ENCODE measurements at places on chromosomes 7 and 10.

- DNase-seq, result peak; percentile 16
Observed at GRCh38 chr10:88156341-88156740, 292.9 kb downstream of the PTEN start.

- no peak for DNase-seq
Observed at GRCh38 chr10:33363106-33363505, 28.6 kb upstream of the NRP1 start.

DNA sequence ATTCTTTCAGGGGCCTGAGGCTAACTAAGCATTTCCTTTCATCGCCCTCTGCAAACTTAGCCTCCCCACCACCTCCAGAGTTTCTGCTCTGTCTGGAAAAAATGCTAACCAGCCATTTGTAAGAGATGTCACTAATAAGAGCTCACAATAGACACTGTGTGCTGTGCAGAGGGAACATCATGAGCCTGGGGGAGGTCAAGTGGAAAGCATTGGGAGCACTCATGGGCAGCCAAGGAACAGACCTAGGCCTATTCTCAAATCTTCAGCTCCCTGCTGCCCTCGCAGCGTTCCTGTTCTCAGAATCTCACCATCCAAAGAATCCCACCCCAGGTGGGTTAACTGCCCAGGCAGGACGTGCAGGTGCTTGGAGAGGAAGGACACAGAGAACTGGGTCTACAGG is 27.1 kb upstream of the GPAM start:
- DNase-seq, result no peak

DNA sequence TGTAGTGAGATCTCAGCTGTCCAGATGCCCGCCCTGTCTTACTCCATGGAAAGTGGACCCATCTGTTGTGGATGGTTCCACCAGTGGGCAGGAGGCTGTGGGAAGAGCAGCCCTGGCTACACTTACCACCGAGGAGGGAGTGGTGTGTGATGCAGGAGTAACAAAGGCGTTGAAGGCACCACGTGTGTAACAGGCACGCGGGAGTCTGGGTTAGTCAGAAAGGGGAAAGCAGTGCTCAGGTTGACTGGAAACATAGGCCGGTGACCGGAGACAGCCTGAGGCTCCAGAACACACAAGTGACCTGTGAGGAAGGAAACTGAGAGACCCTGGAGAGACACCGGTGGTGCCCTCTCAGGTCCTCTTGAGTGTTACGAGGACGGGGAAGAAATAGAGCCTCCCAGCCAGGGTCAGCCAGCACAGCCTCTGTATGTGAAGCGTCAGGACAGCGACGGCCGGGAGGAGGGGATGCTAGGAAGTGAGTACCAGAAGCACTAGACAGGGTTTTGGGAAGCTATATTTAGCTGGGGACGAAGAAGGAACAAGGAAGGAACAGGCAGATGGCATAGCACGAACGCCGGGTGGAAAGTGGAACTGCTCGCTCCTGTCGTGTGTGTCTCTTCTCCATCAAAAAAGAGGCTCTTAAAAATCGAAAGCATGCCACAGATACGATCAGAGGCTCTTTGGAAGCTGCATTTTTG is 51.7 kb downstream of the DAGLB start:
- DNase-seq, result no peak

DNA sequence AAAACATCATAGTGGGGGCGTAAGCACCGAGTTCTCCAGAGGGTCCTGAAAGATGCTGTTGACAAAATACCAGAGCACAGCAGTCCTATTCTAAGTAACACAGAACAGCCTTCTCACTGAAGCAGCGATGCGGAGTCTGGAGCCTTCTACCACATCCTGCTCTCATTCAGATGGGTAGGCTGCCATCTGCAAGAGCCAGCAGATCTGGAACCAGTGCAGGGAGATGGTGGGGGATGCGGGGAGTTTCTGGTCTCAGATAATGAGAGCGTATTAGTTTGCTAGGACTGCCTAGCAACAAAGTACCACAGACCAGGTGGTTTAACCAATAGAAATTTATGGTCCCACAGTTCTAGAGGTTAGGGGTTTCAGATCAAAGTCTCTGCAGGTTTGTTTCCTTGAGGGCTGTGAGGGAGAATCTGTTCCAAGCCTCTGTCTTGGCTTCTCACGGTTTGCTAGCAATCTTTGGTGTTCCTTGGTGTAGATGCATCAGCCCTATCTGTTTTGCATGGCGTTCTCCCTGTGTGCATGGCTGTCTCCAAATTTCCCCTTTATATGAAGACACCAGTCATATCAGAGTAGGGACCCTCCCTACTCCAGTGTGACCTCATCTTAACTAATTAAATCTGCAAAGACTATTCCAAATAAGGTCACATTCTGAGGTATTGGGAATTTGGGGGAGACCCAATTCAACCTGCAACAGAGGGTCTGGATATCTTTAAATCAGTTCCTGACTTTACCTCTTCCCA is 52.0 kb upstream of the STEAP1B start:
- no peak for DNase-seq

- DNase-seq, result no peak
Observed at GRCh38 chr7:621572-622285, 102.1 kb upstream of the PDGFA start.

- no peak for DNase-seq
Observed at GRCh38 chr10:85408388-85408787, 958.2 kb downstream of the GRID1 start.

DNA sequence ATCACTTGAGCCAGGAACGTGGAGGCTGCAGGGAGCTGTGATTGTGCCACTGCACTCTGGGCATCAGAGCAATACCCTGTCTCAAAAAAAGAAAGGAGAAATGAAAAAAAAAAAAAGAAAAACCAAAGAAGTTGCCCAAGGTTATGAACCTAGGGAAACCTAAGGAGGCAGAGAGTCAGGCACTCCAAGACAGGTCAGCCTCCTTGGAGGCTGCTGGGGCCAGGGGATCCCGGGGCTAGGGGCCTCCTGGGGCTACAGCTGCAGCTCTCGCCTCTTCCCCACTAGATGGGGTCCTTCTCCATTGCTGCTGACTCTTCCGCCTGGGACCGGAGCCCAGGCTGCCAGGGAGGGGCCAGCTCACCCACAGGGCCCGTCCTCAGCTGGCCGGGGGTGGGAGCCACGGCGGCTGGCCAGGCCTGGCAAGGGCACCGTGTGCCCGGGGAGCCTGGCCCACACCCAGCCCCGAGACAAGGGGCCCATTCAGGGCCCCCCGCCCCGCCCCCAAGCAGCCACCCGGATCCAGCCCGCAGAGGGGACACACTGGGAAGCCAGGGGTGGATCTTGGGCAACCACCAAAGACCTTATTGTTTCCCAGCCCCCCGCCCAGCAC is 1.7 kb upstream of the SPACDR start:
- peak; percentile 93 for DNase-seq

- peak; percentile 27 for DNase-seq
Observed at GRCh38 chr7:54813398-54813797, 54.4 kb upstream of the SEC61G start.

DNA sequence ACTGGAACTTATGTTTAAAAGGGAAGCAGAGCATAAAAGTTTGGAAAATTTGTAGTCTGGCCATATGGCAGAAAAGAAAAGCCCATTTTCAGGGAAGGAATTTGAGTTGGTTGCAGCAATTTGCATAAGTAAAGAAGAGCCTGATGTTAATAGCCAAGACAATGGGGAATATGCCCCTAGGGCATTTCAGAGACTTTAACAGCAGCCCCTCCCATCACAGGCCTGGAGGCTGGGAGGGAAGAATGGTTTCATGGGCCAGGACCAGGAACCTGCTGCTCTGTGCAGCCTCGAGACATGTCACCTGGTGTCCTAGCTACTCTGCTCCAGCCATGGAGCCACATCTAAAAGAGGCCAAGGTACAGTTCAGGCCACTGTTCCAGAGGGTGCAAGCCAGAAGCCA is 35.3 kb downstream of the HTR7 start:
- DNase-seq, result no peak

DNA sequence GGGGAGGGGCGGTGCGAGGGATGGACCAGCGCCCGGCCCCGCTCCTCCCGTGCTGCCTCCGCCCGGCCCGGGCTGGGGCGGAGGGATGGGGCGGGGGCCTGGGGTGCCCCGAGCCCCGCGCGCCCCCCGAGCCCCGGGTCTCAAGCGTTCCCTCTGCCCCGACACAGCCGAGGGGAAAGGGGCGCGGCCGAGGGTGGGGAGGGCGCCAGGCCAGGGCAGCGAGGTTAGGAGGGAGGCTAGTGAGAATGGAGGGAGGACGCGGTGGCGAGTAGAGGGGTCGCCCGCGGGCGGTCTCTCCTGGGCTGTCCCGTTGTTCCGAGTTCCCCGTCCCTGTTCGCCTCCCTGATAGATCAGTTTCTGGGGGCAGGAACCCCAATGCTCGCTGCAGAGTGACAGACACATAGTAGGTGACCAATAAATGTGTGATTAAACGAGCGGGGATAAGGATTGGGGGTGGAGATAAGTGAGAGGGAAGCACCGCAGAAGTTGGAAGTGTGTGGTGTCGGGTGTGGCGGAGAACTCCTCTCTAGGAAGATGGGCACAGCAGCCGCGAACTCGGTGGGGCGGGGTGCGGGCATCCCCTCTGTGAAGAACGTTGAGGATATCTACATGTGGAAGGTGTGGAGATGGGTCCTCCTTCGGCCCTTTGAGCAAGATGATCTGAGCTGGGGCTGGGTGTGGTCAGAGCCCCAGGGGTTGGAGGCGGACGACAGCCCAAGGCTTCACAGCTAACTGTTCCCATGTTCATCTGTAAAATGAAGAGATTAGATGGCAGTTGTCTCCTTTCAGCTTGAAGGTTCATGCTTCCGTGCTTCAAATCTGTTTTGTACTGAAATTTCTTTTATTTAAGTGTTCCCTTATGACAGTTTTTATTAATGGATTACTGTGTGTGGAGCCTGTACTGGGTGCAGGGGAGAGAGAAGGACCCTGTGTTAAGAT is 580 bp downstream of the ZNF775 start:
- DNase-seq, result peak; percentile 50

DNA sequence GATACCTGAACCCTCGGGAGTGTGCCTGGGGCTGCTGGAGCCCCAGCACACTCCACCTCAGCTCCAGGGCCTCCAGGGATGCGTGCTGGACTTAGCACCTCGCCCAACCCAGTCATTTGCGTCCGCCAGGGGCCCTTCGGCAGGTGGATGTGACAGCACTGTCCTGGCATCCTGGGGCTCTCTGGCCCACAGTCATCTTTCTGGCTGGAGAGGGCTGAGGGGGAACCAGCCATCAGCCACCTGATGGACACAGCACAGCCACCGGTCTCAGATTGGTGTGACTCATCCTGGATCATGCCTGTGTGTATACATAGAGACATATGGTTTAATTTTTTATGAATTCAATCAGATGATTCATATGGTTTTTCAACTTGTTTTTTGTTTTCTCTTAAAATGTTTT is 11.1 kb downstream of the ZNF775 start:
- DNase-seq, result no peak

DNA sequence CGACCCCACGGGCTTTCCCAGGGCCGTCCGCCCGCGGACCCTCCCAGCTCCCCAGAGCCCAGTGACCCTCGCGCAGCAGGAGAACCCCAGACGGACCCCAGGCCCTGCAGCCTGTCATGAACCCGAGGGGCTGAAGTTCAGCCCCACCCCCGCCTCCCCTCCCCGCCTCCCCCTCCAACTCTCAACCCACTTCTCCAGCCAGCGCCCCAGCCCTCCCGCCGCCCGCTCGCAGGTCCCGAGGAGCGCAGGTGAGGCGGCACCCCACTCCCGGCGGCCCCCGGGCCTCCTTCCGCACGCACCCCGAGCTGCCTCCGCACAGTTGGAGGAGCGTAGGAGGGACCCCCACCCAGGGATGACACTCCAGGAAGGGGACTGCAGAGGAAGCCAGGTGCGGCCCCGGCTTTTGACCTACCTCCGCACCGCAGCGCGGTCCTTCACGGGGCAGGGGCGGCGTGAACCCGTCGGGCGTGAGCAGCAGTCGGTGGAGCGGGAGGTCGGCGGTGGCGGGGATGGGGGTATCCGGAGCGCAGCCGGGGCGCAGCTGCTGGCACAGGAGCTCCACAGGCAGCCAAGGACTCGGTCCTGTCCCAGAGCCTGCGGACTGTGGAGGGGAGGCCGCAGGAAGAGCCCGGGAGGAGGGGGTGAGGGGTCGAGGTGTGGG is at the start of gene TMEM176A:
TSS of gene TMEM176A (plus strand) at position 189 of the 661 bp plus-strand sequence. CDS start 782 bp downstream, outside the sequence.
- no peak for DNase-seq

- peak; percentile 29 for DNase-seq
Observed at GRCh38 chr10:126122881-126123280, 226.5 kb downstream of the FANK1 start.

DNA sequence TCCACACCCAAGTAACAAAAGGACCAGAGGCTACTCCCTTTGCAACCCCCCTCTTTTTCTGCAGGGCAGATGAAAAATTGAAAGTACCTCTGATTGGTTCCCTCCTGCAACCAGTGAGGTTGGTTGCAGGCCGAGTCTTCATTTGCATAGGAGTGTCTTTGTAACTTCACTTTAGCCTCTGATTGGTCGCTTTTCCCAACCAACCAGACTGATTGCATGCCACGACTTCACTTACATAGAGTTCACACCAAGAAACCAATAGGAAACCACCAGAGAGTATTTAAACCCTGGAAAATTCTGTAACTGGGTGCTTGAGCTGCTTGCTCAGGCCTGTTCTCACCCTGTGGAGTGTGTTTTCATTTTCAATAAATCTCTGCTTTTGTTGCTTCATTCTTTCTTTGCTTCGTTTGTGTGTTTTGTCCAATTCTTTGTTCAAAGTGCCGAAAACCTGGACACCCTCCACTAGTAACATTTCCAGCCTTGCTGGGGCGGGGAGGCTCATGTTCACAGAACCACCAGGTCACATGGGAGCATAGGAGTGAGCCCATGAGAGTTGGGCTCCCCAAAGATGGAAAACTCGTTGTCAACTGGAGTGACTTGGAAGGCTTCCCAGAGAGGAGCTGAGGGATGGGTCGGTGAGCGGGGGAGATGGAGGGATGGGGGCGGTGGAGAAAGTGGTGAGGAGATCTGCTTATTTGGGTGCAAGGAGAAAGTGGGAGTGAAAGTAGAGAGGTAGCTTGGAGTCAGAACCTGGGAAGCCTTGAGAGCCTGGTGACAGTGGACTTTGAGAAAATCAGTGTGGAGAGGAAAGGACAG is 223.6 kb downstream of the GFRA1 start:
- no peak for DNase-seq

Data from GM03348 (cell line).